ENCODE measurements at places on chromosomes 3 and 15.

- DNase-seq = no peak
Measured at GRCh38 chr3:170703121-170703588, 117.3 kb upstream of the SLC7A14 start.

DNA sequence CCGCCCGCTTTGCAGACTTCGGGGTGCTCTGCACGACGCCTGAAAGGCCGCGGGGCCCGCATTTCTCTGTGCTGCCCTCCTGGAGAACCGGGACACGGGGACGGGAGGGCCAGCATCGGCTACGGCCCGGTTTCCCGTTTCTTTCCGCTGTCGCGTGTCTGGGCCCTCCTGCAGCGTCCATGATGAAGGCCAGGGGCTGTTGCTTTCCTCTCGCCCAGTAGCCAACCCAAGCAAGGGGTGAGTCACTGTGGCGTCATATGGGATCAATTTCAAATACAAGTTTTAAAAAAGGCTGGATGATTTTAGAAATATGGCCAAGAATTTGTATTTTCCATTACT, 435 bp downstream of the SLC35G2 start:
- DNase-seq = no peak

DNA sequence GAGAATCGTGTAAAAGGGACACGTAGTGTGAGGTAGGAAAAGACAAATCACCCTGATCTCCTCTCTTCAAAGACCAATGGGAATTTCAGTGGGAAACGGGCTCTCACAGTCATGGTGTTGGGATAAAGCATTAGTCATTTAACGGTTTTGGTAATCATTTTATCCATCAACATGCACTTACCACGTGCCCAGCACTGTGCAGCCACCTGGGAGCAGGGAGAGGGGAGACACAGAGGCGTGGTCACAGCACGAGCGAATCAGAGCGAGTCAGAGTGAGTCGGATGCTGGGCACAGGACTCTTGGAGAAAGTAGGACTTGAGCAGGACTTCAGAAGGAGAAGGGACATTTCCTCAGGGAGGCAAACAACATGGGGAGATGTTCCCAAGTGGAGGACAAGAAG, 130.8 kb downstream of the MINAR1 start:
- no peak for DNase-seq

DNA sequence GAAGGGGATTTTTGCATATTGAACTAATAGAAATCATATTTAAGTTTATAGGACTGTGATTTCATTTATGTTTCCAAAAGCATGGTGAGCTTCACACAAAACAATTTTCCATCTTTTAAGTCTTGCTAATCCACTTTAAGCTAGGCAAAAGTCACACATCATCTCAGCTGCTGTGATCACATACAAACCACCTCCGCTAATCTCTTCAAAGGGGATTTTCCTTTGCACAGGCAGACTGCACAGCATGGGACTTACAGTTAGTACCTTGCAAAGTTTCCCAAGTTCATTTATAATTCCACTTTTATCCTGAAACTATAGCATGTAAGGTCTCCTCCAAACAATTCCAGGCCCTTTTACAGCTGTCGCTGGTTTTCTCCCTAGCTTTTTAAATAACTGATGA, 225.1 kb upstream of the CNTN3 start:
- DNase-seq = no peak

DNA sequence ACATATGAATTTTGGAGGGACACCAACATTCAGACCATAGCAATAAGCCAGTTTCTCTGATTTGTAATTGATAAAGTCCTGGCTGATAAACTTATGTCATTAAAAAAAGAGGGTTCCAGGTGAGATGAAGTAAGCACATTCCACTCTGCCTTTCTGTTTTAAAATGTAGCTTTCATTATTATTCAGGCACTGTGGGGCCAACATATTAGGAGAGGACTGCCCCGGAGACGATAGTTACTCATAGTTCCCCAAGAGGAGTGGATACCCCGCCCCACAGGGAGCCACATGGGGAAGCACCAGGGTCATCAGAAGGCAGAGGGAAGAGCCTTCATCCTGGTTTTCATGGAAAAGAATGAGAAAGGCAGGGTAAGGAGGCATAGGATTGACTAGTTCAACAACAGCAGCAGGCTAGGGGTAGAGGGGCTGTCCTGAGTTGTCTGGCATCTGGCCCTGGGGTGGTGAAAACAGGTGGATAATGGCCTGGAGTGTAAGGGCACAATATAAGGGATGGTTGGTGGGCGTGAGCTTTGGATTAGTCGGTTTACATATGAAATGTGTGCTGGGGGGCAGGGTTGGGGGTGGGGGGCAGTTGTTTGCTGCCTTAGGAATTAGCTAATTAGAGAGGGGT, 78.7 kb upstream of the PROK2 start:
- no peak for DNase-seq

- no peak for DNase-seq
Measured at GRCh38 chr3:169272532-169272931, 391.0 kb downstream of the MECOM start.

- no peak for DNase-seq
Measured at GRCh38 chr15:40150163-40150925, 10.5 kb upstream of the BUB1B start.

DNA sequence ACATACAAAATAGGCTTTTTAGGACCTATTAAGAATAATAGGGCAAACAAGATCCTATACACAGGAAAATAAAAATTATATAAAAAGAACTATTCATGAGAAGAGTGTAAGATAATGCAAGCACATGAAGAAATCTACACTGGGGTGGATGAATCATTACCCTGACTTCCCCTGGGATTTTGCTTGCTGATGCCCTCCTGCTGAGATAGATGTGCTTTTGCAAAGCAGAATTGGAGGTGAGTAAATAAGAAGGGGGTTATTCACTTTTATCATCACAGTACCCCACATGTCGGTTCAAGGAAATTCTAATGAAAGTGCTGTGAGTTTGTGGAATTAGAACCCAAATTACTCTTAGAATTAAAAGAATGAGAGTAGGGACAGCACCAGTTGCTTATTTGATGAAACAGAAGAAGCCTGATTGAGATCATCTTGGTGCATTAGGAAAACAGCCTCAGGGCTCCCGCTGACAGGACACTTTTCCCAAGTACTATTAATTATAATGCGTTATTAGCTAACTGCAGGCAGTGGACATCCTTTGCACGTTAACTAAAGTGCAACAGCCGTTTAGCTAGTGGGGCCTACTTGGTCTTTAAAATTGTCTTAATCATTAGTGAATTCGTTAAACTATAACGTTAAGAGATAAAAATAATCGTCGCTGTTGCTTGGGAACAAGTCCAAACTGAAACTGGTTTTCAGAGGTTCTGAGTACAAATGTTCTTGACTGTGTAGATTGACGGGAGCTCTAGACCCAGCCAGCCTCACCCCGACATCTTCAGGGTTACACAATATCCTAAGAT, 48.4 kb downstream of the SLC2A2 start:
- DNase-seq = no peak

GRCh38 chr3:177468816-177469215, 271.5 kb upstream of the TBL1XR1 start:
- no peak for DNase-seq
